ENCODE measurements at places on chromosomes 7 and 10. TPM values are rescaled to one million over a fixed set of nuclear protein-coding genes. Genes with fewer than 3 reads are reported as not detected.

GRCh38 chr7:9028012-9028411 lies 594.6 kb downstream of the NXPH1 start:
- no peak for DNase-seq

DNA sequence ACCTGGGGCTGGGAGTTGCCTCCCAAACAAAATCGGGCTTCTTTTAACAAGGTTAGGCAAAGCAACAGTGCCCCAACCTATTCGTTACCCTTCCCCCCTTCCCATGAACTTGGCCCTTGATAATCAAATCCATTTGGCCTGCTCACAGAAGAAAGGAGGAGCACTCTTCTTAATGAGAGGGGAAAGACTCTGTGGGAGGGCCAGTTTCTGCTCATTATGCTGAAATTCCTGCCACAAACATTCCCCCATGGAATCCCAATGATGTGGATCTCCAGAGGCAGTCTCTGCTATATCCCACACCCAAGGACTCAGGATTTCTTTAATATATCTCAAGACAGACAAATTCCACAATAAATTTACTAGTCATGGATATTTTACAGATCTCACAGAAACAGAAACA lies 43.0 kb downstream of the LSM5 start:
- no peak for DNase-seq

Gene SPDYE11
- total RNA-seq, result not detected

- DNase-seq, result no peak
Observed at GRCh38 chr7:132075515-132075914, 500.8 kb downstream of the PLXNA4 start.

Data from pulmonary artery endothelial cell (primary cell).